ENCODE measurements at places on chromosomes 1 and 21.

- DNase-seq: no peak
These were observed 176.8 kb downstream of the HHIPL2 start for GRCh38 chr1:222370913-222371675.

- peak; percentile 47 for DNase-seq
These were observed 29.1 kb downstream of the VTCN1 start for GRCh38 chr1:117181630-117182041.

GRCh38 chr1:54380290-54380882 is 25.8 kb downstream of the SSBP3 start:
- no peak for DNase-seq

- DNase-seq: no peak
These were observed 34.1 kb downstream of the RAP1A start for GRCh38 chr1:111653709-111654108.

- no peak for DNase-seq
These were observed 6.5 kb upstream of the GOLPH3L start for GRCh38 chr1:150703427-150703826.

DNA sequence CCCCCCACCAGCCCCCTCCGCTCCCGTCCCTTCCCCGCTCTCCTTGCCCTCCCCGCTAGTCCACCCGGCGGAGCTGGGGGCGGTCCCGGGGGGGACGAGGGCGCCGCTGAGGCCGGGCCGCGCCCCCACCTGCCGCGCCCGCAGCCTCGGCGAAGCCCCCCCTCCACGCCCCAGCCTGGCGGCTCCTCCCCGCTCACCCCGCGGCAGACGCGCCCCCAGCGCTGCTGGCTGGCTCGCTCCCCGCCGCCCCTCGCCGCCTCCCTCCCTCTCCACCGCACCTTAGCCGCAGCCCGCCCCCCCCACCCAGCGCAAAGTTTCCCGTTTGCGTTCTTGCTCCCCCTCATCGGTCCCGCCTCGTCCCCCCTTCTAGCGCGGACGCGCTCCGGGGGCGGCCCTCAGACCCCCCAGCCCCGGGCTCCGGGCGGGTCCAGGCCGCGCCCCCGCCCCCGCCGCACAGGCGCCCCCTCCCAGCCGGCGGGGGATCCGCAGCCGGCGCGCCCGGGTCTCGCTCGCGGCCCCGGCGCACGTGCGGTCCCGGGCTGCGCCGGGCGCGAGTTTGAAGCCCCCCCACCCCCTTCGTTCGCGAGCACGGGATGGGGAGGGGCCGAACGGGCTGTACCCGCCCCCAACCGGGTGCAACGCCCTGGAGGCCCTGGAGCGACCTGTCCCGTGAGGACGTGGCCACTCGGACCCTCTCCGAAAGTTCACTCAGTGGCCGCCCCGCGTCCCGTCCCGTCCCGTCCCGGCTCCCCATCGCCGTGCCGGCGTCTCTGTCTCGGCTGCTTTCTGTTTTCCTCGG is 623 bp downstream of the PTPRF start:
- no peak for DNase-seq

DNA sequence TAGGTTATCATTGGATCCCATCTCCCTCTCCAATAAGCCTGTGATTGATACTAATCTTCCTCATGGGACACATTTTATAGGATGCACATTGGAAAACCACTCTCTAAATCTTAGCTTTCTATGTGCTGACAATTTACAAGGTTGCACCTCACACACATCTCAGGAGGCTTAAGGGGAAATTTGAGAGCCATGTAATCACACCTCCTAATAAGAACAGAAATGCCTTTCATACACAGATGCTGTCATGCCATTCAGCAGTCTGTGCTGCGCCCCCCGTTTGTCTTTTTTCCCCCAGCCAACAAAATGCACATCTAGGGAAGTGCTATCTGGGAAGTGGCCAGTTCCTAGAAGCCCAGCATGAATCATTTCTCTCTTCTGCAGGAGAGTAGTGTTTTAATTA is 154.5 kb downstream of the ST6GALNAC5 start:
- DNase-seq: no peak

DNA sequence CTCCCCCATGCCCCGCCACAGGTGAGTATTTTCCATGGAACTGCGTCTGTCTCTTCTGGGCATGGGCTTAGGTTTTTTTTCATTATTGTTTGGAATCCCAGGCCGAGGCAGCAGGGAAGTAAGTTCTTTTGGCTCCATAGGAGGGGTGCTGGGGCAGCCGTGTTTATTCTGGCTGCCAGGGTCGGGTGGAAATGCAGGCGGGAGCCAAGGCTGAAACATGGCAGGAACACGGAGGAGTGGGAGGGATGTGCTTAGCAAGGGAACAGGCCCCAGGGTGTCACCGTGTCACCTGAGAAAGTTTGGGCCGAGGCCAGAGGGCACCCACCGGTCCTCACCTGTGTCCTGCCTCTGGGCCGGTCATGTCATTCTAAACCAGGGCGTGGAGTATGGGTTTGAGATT is 4.5 kb upstream of the DHRS3 start:
- DNase-seq: no peak

Data from suppressor macrophage treated with lipopolysaccharide for 4 hours (primary cell).